IMR-90 (cell line): ENCODE measurements at places on chromosomes 12 and 14. TPM values are rescaled to one million over a fixed set of nuclear protein-coding genes. Genes with fewer than 3 reads are reported as not detected.
A peak's percentile ranks its signal among the peaks of the same experiment; 100 is the strongest.

Gene ARHGAP9
- 0.18 and 0.28 TPM in 2 replicates for total RNA-seq

Gene NABP2
- total RNA-seq = 29.2 and 31.4 TPM in 2 replicates

Gene GRIN2B
- not detected in 2 replicates for total RNA-seq

Gene PTPRR
- 0.18 and 0.28 TPM in 2 replicates for total RNA-seq

Gene RAD9B
- total RNA-seq = 0.18 and 0.56 TPM in 2 replicates

DNA sequence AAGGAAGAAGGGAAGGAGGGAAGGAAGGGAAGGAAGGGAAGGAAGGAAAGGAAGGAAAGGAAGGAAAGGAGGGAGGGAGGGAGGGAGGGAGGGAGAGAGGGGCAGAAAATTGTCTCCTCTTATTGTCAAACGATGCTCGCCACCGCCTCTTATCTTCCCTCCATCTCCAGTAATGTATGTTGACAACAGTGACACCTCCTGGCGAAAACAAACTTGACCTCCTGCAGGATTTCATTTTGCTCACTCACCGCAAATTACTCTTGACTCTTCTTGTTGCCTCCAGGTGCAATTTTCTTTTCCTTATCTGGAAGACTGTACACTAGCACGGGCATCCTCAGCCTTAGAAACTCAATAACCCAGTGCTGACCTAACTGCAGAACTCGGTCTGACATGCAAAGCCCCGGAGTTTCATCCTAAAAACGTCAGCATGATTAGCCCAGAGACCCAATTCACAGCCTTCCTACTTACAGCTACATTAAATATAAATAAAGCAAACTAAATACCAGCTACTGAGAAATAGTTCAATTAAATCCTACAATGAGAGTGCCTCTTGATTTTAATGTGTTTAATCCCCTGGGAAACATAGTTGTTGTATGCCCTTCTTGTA lies 512.4 kb upstream of the TMPO start:
- no peaks in the 10 kb centered on the region for H3K27me3 ChIP-seq
- H3K36me3 ChIP-seq = no peaks in the 10 kb centered on the region
- H3K4me3 ChIP-seq = no peak overlapping the region
- H3K4me1 ChIP-seq = no peaks in the 10 kb centered on the region

- H3K36me3 ChIP-seq = no peaks in the 10 kb centered on the region
- DNase-seq = no peak
- H3K27me3 ChIP-seq = peaks cover 15% of the 10 kb centered on the region
- H3K4me1 ChIP-seq = no peaks in the 10 kb centered on the region
Observed at GRCh38 chr14:67549734-67550133, 16.6 kb downstream of the PLEKHH1 start.

DNA sequence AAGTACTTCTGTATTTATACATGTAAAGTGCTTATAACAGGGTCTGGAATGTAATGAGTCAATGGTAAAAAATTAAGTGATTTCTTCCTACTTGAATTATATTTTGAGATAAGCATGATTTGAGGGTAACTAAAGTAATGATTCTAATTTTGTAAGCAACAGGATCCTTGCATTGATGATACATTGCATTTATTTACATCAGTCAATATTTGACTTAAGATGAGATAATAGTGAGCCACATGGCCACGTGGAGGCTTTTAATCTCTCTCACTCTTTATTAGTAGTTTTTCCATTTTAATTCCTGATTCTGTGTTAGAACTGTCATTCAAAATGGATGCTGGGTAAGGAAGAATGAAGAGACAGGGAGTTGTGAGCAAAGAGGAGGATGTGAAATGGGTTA lies 298.1 kb upstream of the PRICKLE1 start:
- peak; percentile 38 for DNase-seq
- peaks cover 2% of the 10 kb centered on the region; the same call in 1 of the 2 replicates for H3K4me1 ChIP-seq
- no peak overlapping the region for H3K4me3 ChIP-seq

- peaks cover 10% of the 10 kb centered on the region for H3K4me1 ChIP-seq
- no peaks in the 10 kb centered on the region for H3K27me3 ChIP-seq
- H3K4me3 ChIP-seq = no peak overlapping the region
- DNase-seq = peak; percentile 91
- no peaks in the 10 kb centered on the region for H3K36me3 ChIP-seq
- H3K27ac ChIP-seq = peak overlapping the region; percentile 92
Observed at GRCh38 chr14:92785667-92786426, 8.3 kb upstream of the GOLGA5 start.

DNA sequence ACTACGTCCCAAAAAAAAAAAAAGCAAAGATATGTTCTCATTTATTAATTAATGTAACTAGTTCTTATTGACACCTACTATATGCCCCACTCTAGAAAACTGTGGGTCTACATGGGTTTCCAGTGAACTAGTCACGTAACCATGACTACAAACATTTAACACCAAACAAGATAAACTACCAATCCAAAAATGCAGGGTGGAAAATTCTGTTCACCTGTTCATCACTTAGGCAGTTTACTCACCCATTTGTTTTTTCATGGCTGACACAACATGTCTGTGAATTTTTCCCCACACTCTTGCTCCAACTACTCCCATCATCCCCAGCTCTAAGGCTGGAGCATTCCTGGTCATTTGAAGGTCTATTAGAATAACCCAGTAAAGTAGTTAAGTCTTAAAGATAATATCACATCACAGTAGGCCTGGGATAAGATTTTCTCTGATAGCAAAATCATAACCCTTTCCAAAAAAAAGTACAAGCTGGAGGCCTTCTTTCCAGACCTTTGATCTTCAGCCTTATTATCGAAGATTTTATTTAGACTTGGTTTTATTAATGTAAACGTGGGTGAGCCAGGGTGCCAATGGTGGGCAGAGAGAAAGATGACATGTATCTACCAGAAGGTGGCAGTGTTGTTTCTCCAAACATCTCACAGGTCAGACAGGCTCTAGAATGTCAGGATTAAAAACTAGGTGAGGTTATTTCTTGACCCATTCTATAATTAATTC lies 61.6 kb upstream of the DAAM1 start:
- peak; percentile 64 for DNase-seq
- no peaks in the 10 kb centered on the region for H3K36me3 ChIP-seq
- no peaks in the 10 kb centered on the region; the same call in 1 of the 2 replicates for H3K4me1 ChIP-seq

DNA sequence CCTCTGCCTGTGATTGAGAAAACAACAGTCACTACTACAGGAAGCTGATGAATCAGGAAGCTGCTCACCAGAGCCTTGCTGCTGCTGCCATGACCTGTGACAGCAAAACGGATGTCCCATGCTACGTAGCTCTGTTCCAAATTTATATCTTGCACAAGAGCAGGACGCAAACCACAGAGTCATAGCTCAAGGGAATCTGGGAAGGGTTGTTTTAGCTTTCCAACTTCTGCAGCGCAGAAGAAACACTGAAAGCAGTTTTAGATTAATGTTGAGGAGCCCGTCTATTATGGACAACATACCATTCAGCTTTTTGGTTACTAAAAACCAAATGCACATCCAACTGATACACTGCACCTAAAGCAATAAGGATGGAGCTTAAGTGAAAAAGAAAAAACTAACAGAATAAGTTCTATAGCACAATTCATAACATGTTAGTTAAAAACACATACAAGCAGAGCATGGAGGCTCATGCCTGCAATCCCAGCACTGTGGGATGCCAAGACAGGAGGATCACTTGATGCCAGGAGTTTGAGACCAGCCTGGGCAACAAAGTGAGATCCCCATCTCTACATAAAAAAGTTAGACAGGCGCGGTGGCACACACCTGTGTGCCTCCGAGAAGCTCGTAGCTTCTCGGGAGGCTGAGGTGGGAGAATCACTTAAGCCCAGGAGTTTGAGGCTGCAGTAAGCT lies 1.7 kb upstream of the ANKRD33 start:
- H3K27ac ChIP-seq = peak overlapping the region; percentile 61
- no peaks in the 10 kb centered on the region for H3K27me3 ChIP-seq
- H3K4me1 ChIP-seq = peaks cover 6% of the 10 kb centered on the region
- DNase-seq = peak; percentile 99
- H3K36me3 ChIP-seq = no peaks in the 10 kb centered on the region
- H3K4me3 ChIP-seq = no peak overlapping the region

- no peak for DNase-seq
- no peak overlapping the region for H3K4me3 ChIP-seq
- no peaks in the 10 kb centered on the region for H3K36me3 ChIP-seq
- no peaks in the 10 kb centered on the region for H3K27me3 ChIP-seq
Observed at GRCh38 chr12:18394742-18395141, 133.4 kb downstream of the PIK3C2G start.

- H3K4me1 ChIP-seq = peaks cover 2% of the 10 kb centered on the region; the same call in 1 of the 2 replicates
- H3K4me3 ChIP-seq = no peak overlapping the region
- no peak for DNase-seq
Observed at GRCh38 chr14:24077086-24077485, 5.7 kb downstream of the CPNE6 start.

DNA sequence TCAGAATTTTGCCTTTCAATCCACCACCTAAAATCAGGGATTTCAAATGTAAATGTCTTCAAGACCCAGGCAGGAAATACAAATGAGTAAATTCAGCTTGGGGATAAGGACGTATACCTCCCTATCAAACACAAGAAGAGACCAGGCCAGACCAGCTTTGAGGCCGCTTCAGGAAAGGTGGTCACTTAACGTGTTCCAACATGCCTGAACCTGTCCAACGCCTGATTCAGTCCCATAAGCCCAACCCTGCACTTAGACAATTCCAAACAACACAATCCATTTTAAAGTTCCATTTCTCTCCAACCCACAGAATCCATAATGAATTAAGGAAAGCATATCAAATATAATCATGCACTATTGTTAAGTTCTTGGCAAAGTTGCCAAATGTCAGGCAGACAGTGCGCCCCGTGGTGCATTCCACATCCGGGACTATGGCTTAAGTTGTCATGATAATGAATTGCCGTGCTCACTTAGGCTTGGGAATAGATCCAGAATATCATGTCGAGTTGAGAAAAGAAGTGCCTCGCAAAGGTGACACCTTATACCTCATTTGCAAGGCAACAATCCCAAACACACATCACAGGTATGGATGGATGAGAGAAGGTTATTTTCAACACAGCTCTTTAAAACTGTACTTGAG lies 35.5 kb downstream of the CCDC60 start:
- no peak overlapping the region for H3K27ac ChIP-seq
- H3K36me3 ChIP-seq = no peaks in the 10 kb centered on the region
- no peak overlapping the region for H3K4me3 ChIP-seq
- no peaks in the 10 kb centered on the region for H3K4me1 ChIP-seq

DNA sequence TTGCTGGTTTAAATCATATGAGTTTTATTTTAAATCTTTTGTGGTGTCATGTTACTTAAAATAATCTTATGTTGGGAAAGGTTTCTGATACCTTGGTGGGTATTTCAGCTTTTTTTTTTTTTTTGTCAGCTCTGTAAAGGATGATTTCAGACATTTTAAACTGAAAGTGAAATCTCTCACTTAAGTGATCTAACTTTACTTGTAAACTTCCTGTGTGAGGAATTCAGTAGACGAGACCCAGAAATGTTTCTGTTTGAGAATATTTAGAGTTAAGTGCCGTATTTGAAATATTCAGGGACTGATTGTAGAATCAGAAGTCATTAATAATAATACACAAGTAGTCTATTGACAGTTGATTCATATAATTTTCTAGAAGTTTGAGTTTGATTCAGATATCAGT lies 37.8 kb downstream of the PROX2 start:
- H3K4me1 ChIP-seq = peaks cover 18% of the 10 kb centered on the region
- peak; percentile 30 for DNase-seq
- H3K27me3 ChIP-seq = no peaks in the 10 kb centered on the region
- no peak overlapping the region for H3K4me3 ChIP-seq
- no peak overlapping the region for H3K27ac ChIP-seq

DNA sequence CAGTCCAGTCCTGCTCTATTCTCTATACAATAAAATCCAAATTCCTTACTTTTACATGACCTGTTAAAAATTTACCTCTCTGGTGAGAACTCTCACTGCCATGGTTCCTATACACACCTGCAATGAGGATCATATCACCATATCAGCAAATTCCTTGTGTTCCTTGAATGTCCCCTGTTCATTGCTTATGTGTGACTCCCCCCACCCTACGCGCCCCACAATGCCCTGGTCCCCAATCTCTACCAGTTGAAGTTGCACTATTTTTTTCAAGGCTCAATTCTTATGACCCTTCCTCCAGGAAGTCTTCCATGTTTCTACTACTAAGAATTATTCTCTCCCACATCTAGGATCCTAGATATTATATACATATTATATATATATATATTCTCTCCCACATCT lies 82.2 kb upstream of the NEDD1 start:
- no peaks in the 10 kb centered on the region for H3K36me3 ChIP-seq
- DNase-seq = no peak
- H3K4me3 ChIP-seq = no peak overlapping the region

GRCh38 chr12:113002155-113002554 lies 23.8 kb downstream of the OAS2 start:
- H3K36me3 ChIP-seq = no peaks in the 10 kb centered on the region
- no peak overlapping the region for H3K27ac ChIP-seq
- H3K27me3 ChIP-seq = no peaks in the 10 kb centered on the region; the same call in 1 of the 2 replicates

- DNase-seq = peak; percentile 75
- no peaks in the 10 kb centered on the region for H3K4me1 ChIP-seq
- H3K36me3 ChIP-seq = no peaks in the 10 kb centered on the region
- no peaks in the 10 kb centered on the region for H3K27me3 ChIP-seq
Observed at GRCh38 chr12:121181181-121181580, 28.7 kb upstream of the P2RX4 start.

DNA sequence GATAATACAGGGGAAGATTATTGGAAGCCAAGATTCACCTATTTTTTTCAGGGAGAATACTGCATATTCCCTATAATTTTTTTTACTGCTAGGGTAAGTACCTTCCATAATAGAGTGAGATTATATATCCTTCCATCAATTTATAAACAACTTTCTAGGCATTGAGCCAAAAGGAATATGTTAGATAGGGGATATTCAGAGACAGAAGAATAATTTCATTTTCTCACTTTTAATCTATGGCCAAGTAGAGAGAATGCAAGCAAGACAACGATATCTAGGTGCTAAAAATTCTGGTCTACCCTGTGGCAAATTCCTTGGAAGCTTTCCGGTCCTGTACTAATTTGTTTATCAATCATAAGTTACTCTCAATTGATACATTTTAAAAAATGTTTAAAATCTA lies 69.7 kb upstream of the STAC3 start:
- H3K4me1 ChIP-seq = 0 out of 2 replicates have a peak, but pooled peaks cover 2% of the 10 kb centered on the region
- H3K27ac ChIP-seq = no peak overlapping the region
- H3K4me3 ChIP-seq = no peak overlapping the region
- no peaks in the 10 kb centered on the region for H3K27me3 ChIP-seq
- no peaks in the 10 kb centered on the region for H3K36me3 ChIP-seq

DNA sequence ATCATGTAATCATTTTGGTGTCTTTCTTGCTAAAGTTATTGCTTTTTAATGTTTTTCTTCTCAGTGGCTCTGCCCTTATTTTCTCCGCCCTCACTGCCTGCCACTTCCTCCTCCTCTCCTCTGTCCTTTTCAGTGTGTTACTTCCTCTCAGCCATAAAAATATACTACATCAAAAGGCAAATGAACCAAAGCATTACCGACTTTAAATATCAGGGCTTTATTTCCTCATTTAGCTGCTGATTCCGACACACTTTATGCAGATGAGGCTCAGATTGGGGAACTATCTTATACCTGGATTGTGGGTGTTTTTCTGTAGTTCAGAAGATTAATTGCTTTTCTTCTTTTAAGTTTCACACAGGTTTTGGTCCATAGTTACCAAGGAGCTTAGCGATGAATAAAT lies 118.1 kb downstream of the CMAS start:
- no peaks in the 10 kb centered on the region for H3K4me1 ChIP-seq
- no peak overlapping the region for H3K4me3 ChIP-seq
- no peak for DNase-seq
- H3K36me3 ChIP-seq = no peaks in the 10 kb centered on the region
- no peak overlapping the region for H3K27ac ChIP-seq

GRCh38 chr14:79491161-79491560 lies 720.1 kb downstream of the DIO2 start:
- H3K27me3 ChIP-seq = no peaks in the 10 kb centered on the region
- DNase-seq = no peak
- H3K4me3 ChIP-seq = no peak overlapping the region

GRCh38 chr14:63266106-63266505 lies 52.6 kb downstream of the GPHB5 start:
- DNase-seq = peak; percentile 21
- no peaks in the 10 kb centered on the region for H3K36me3 ChIP-seq
- H3K27ac ChIP-seq = no peak overlapping the region
- H3K4me1 ChIP-seq = no peaks in the 10 kb centered on the region
- H3K4me3 ChIP-seq = no peak overlapping the region
- no peaks in the 10 kb centered on the region for H3K27me3 ChIP-seq
